ENCODE measurements at places on chromosomes 5 and 9.

- no peak for DNase-seq
Observed at GRCh38 chr5:132392411-132392810, 22.9 kb downstream of the SLC22A5 start.

DNA sequence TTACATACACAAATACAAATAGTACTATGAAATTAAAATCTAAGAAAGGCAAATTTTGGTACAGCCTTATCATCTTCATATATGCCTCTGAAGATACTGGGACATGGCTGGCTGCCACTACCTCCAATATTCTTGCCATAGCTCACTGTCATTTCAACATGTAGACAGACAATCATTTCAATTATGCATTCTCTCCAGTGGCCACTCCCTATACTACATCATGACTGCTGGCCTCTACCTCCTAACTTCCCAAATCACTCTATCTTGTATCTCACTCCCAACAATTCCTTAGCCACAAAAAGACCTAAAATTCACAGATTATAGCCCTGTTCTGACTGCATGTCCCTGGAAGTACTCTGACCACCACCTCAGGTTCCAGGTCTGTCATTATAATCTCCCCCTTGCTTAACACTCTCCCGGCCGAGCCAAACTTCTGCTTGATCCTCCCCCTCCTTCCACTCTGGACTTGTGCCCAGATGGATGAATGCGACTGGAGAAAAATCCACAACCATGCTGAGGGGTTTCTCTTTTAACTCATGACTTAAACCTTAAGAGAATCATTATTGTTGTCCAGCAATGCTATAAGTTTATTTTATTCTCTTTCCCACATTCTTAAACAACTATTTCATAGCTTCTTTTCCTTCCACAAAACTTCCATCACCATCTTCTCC is 225.3 kb upstream of the TLE4 start:
- DNase-seq, result no peak

GRCh38 chr5:15080219-15080618 is 208.6 kb upstream of the ANKH start:
- no peak for DNase-seq

GRCh38 chr5:129216001-129216400 is 121.5 kb downstream of the ISOC1 start:
- no peak for DNase-seq

DNA sequence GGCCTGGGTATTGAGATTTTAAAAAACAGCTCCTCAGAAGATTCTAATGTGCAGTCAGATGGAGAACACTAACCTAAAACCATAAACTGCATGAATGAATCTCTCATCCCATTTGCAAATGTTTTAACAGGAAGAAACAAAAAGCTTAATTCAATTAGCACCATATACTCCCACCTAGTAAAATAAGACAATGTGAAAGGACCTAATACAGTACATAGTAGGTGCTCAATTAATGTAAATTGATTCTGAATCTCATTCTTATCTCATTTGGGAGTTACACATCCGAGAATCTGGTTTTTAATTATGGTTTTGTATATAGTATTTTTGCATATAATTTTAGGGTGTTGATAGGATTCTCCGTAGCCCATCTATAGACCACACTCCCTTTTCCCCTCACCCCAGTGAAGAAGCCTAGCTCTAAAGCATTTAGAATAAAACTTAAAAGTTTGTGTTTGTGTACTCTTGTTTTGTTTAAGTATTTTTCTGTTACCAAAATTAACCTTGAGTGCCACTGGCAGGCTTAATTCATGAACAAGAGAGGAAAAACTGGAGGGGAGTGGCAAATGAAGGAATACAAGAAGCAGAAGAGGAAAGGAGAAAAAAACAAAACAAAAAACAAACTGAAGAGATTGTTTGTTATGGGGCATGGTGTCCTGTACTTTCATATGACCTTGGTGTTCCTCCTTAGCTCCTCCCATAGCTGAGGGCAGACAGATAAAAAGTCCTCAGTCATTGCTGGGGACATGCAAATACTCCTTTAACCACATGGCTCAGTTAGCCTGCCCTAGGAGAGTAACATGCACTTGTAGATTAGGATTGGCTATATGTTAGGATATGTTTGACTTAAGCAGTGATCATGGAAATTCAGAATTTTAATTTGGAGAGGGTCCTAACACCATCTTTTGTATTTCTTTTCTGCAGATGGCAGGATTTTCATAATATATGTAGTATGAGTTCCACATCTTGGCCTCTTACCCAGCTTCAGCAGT is 1.2 kb downstream of the RNF14 start:
- DNase-seq, result peak; percentile 66

DNA sequence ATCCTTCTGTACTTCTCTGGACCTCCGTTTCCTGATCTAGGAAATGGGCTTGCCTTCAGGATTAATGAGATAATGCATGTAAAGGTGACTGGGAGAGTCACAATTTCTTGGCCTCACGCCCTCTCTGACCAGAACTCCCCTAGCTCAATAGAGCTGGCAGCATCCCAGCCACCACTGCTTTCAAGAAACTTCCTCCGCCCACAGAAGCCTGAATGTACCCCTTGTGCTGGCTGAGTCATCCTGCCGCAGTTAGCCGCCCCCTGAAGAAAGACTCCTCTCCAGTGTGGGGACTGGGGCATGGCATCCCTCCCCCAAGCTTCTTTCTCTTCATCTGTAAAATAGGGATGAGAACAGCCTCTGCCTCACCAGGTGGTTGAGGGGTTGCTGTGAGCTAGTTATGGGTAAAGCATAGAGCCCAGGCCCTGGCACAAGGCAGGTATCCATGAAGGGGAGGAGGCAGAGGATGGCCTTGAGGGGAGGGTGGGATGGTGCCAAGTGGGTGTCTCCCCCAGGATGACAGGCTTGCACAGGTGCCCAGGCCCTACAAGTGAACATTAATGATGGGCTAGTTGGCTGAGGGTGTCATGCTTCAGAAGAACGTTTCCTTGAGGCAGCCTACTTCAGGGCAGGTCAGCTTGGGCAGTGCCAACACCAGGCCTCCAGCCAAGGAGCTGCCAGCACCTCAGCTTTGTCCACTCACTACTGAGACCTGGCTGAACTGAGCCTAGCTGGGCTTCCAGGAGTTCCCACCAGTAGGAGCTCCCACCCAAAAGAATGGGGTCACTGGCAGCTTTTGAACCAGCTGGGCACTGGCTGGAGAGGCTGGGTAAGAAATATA is 3.4 kb downstream of the PDLIM4 start:
- no peak for DNase-seq

DNA sequence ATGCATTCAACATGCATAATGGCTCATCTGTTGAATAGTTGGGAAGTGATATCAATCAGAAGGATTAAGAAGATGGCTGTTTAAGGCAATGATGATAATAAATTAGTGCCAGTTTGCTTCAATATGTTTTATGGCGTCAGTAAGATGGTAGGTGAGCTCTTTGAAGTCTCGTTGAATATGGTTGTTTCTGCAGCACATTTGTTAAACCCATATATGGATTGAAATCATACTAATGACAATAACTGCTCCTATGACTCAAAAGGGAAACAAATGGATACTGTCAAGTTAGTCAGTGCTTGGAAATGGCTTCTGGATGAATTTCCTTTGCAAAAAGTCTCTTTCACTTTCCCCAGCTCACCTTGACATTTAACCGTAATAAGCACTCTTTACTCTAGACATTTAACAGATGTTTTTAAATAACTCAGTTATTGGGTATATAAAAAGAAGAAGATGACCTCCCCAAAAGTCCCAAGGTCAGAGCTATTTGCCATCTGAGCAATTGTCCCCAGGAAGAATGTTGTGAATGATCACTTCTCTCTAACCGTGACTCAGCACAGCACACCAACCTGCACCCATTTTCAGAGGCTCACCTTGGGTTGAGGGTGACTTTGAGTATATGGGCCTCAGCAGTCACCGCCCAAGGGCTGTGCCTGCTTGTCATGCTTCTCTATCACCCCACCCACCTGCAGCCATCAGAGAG is 133.4 kb downstream of the GRIA1 start:
- no peak for DNase-seq

DNA sequence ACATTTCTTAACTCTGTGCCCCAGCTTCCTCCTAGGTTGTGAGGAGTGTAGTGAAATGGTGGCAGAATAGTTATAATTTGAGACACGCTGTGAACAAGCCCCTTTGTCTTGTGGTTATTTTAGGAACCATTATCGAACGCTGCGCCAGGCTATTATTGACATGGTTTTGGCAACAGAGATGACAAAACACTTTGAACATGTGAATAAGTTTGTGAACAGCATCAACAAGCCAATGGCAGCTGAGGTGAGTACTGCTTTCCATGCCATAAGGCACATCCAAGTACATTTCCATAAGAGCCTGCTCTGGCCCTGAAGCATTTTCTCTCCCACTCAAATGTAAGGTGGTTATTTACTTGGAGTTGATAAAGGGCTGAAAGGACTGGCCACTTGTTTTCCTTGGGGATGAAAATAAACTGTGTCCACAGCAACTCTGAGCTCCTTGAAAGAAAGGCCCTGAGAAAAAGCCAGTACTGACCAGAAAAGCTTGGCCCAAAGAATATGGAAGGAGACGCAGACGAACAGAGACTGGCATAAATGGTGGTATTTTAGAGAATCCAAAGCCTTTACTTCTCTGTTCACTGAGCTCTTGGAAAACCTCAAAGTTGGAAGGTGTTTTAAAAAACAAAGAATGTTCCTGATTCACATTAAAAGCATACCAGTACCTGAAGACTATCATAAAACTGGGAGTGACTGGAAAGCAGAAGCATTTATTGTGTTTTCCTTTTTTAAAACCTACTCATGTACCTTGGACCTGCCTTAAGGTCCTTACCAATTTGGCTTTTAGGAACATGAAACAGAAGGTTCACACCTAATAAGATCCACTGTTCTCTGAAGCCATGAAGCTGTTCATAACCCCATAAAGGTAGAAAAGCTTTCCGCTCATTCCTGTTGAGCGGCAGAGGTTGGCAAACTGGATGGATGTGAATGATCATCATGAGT is 72.2 kb downstream of the WDR41 start:
- DNase-seq, result no peak

DNA sequence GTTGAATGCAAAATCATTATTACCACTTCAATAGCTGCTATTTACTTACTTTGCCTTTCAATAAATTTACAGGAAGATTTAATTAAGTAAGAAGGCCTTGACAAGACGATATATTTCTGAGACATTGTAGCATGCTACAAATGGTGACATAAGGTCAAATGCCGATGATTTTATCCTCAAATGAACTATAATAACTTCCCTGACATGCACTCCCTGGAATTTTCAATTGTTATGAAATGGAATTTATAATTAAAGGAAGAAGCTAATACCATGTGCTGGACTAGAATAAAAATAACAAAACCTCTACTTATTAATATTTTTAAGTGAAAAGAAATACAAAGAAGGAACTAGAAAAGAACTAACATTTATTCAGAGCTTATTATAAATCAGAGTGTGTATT is 30.2 kb upstream of the ITGA1 start:
- DNase-seq, result no peak

GRCh38 chr5:34866989-34867471 is 28.1 kb downstream of the TTC23L start:
- DNase-seq, result no peak

DNA sequence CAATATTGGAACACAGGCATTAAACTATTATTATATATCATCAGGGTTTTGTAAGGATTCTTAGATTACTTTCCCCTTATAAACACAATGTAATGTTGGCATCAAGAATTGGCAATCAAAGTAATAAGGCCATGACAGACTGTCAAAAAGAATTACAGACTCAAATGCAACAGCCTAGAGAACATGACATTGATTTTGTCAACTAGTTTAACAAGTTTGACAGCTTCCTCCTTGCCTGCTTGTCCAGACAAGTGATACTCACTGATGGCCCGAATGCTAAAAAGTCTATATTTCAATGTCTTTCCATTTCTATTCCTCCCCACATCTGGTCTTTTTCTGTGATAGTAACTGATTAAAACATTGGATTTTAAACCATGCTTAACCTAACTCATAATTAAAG is 6.4 kb upstream of the ANKRD31 start:
- no peak for DNase-seq

- no peak for DNase-seq
Observed at GRCh38 chr5:66281294-66281693, 137.2 kb downstream of the SREK1 start.

DNA sequence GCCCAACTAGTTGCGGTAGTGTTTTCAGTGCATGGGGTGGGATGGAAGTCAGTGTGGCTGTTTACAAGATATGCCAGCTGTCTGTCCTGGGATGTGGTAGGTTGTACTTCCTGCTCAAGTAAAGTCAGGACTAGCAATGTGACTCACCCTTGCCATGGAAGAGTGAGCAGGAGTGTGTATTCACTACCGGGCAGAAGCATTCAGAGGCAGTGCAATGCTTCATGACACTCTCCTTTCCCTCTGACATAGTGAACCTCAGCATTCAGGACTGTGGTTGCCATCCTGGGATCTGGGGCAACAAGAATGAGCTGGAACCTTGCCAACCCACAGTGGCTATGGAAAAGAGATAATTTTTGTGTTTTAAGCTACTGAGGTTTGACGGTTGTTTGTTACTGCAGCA is 68.9 kb downstream of the BOD1 start:
- DNase-seq, result no peak

DNA sequence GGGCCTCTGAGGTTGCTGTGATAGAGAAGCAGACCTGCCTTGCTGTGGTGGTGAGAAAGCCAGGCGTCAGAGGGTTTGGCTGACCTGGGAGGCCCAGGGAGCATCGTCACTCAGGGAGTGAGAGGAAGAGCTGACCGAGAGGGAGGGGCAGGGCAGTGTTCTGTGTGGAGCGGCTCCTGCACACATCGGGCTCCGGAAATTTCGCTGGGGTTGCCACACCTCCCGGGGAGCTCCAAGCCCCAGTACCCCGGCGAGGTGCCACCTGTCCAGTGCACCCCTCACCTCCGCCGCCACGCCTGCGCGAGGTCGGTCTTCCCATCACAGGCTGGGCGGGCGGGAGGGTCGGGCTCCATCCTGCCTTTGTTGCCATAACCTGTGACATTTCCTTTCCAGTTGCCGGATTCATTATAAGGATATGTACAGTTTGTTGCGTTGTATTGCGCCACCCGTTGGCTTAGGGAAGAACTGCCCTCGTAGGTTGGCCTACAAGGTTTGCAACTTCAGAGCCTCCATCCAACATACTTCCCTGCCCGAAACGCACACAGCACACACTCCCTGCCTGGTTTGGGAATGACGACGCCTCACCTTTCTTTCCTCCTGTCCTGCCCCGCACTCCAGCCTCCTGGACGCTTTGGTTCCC is 223.2 kb downstream of the CACNA1B start:
- no peak for DNase-seq

DNA sequence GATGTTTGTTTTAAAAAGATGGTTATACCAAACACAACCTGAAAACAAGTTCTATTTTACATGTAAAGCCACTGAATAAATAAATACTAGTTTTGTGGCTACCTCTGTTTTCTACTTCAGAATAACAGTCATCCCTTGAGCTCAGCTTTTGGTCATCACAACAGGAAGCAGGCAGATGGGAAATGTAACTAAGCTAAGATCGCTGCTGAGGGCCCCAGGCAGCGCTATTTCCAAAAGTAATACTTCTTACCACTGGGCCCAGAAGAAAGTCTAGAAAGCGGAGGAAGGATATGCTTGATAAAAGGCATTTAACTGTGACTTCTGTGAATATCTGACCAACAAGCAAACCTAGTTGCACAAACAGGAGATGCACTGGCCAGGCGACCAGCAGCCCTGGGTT is 61.4 kb downstream of the SERINC5 start:
- peak; percentile 58 for DNase-seq

All from activated CD4-positive, alpha-beta T cell treated with anti-CD3 and anti-CD28 coated beads, Interleukin-2, amount 50 U/mL, for 16 hours (primary cell).